ENCODE measurements at places on chromosomes 1 and 21.

DNA sequence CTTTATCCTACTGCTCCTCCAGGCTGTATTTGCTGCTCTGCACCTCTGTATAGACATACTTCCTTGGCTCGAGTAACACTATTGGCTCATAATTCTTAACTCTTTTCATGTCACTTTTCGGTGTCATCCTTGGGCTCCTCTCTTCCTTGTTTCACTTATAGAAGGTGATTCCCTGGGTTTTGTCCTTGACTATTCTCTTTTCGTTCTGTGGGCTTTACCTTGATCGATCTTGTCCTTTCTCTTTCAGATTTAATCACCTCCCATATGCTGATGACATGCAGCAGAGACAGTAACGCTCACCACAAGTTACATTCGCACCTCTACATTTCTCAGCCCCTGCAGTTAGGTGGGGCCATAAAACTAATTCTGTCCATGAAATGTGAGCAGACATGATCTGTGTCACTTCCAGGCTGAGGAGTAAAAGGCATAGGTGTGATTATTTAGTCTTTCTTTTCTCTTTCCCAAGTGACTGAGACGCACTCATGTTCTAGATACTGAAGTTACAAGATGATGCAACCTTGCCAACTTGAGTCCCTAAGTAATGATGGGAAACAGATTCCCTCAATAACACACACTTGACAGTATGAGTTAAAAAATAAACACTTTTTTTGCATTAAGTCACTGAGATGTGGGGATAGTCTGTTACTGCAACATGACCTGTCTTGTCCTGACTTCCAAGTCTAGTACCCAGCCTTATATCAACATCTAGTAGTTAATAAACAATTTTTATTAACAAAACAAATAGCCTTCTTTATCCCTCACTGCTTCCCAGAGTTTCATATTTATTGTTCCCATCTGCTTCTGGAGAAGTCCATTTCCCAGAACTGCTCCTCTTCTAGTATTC is 49.9 kb upstream of the HAO2 start:
- no peak for DNase-seq

DNA sequence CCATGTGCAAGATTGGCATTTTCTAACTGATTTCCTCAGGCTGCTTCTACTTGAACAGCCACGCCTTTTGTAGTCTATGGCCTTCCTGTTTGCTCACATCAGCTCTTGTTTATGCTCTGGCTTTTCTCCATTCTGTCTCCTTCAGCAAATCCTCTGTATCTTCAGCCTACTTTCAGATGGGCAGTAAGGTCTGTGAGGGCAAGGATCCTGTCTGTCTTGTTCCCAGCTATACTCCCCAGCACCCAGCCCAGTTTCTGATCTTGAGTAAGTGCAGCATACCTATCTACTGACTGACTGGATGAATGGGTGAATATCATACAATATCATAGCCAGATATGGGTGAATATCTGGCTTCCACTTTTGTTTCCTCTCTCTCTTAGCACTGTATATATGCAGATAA is 438.1 kb downstream of the LMO4 start:
- no peak for DNase-seq

DNA sequence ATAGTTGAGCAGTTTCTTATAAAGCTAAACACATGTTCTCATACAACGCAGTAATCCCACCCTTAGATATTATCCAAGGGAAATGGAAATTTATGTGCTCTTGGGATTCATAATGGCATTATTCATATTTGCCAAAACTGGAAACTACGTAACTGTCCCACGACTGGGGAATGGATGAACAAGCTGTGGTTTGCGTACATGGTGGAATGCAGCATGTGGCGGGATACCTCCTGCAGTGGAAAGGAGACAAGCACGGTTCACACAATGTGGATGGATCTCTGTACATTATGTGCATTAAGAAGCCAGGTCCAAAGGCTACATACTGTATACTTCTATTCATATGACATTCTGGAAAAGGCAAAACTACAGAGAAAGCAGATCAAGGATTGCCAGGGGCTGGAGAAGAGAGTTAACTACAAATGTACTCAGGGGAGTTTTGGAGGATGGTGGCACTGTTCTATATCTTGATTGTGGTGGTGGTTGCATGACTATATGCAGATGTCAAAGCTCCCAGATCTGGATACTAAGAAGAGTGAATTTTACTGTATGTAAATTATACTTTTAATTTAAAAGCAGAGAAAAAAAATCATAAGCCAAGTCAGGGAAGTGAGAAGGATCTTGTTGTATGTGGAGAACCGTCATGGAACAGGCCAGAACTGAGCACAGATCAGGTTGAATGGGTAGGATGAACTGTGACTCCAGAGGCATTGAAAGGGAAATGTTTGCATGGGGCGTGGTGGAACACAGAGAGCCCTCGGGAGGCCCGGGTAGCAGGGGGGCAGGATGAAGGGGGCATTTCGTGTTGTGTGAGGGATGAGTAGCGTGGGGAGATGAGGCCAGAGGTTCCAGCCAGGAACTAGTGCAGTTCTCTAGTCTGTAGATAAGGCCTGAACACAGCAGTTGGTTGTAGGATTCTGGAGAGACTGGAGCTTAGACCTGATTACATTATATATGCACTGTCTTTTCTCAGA is 90.7 kb downstream of the GALNT2 start:
- DNase-seq: no peak

DNA sequence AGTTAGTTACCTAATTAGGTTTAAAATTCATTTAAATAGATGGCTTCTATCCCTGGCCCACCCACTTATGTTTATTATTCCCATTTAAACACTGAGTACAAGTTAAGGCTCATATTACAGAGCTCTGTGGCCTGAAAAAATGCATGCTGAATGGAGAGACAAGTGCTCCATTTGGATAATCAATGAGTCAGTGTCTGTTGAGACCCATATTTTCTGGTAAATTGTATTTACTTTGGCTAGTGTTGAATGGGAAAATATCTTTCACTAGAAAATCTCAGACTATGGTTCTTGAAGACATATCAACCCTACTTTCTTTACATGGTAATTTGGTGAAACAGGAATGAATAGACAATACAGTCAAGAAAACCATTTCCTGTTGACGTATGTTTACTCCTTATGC is 356.0 kb downstream of the S1PR1 start:
- DNase-seq: no peak

- DNase-seq: no peak
These were observed 318.4 kb downstream of the FAM72C start for GRCh38 chr1:143653429-143653802.

GRCh38 chr1:2607641-2608091 is 21.1 kb downstream of the PRXL2B start:
- DNase-seq: no peak

DNA sequence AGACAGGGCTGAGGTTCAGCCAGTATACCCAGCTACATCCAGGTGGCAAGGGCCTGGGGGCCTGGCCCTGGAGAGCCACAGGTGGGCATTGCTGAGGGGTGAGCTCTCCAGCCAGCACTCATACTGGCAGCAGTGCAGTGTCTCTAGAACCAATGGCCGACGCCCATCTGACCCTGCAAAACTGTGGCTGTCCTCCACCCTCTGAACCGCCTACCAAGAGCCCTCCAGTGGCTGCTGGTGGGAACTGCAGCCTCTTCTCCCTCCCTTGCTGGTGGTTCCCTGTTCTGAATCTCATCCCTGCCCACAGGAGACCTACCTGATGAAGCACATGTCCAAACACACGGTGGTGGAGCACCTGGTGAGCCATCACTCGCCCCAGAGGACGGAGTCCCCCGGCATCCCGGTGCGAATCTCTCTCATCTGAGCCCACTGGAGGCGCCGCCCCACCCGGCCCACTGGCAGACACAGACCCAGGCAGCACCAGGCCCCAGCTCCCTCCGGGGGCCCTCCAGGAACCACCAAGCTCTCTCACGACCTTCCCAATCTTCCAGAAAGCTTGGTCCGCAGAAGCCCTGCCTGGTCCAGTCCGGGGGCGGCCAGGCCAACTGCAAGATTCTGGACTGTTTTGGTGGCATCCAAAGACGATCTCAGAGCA is 22.1 kb downstream of the A3GALT2 start:
- peak; percentile 31 for DNase-seq

DNA sequence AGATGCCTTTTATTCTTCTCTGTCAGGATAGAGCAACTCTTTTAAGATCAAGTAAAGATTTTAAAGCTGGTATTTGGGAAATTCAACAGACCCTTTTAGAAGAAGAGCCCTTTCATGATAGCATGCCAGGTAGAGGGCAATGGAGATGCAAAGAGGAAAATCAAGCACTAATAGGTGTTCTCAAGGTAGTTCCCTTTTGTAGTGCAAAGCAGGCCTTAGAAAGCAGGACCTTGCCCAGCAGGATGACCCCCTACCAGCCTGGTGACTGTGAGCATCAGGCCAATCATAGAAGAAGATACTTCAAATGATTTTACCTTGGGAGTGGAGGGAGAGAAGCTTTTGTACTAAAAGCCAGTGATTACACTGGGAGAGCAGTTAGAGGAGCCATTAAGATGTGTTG is 381.4 kb upstream of the ZRANB2 start:
- DNase-seq: no peak

DNA sequence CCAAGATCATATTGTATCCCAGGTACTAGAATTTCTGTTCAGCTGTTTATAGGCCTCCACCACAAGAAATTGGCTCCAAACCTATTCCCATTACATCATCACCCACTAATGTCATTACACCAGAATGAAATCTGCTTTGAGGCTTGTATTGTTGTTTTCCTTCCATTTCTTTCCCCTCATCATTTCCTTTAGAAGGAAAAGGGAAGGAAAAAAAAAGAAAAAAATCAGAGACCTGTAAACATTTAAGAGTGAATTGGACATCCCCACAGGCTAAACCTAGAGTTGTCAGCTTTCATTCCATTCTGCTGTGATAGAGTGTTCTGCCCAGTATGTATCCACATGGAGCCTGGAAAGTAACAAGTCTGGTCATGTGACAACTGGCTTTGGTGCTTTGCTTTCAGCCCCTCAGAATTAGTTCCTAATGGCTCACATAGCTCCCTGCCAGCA is 44.6 kb downstream of the NFYC start:
- DNase-seq: no peak

GRCh38 chr1:66980745-66981367 is 56.1 kb downstream of the MIER1 start:
- DNase-seq: no peak

GRCh38 chr1:157595356-157595755 is 2.5 kb downstream of the FCRL4 start:
- no peak for DNase-seq

DNA sequence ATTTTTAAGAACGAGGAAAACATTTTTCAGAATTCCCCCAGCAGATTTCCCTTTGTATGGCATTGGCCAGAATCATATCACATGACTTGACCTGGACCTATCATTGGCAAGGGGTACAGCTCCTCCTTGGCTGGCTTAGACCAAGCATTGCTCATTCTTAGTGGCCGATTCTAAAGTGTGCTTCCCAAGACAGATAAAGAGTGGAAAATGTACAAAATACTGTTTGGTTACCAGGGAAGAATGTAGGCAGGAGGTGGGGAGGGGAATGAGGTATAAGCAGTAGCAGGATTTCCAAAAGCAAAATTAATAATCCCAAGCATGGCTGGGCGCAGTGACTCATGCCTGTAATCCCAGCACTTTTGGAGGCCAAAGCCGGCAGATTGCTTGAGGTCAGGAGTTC is 75.6 kb upstream of the KRTAP11-1 start:
- DNase-seq: no peak

DNA sequence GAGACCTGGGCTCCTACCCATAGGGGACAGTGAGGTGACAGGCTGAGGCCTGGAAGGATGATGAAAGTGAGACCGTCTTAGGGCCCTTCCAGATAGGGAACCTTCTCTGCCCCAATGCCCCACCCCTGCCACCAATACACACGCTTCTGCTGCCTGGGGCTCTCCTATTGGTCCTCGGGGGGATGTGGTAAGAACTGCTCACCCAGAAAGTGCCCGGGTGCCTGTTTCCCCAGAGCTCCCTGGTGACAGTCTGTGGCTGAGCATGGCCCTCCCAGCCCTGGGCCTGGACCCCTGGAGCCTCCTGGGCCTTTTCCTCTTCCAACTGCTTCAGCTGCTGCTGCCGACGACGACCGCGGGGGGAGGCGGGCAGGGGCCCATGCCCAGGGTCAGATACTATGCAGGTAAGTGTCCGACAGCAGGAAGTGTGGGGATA is 948 bp downstream of the SEMA4A start:
- DNase-seq: no peak

DNA sequence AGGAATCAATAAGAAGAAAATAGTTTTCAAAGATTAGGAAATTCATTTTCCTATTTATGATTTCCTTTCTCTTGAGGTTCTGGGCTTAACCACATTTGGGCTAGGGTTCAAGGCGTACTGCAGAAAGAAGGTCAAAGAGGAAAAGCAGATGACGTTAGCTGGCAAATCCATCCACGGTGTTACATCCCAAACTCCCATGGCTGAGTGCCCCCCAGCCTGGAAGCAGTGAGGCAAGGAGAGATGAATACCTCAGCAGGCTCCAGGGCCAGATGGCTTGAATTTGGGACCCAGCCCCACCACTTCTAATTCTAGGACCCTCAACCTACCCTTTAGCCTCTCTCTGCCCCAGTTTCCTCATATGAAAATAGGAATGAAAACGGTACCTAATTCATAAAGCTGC is 17.7 kb downstream of the SUSD4 start:
- DNase-seq: no peak

DNA sequence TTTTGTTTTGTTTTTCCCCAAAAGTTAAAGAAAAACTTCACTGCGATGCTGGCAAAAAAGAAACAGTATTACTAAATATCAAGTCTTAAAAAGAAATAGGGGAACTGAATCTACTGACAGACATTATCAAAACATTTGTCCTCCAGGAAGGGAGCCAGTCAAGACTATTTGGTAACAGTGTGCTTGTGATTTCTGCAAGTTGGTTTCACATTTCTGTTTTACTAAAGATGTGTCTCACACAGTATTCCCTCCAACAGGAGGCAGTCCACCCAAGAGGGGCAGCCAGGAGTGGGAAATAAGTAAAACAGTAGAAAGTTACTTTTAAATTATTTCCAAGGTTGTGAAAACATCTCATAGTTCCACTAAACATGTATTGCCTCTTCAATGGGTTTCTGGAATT is 74.4 kb upstream of the SDC3 start:
- no peak for DNase-seq

- no peak for DNase-seq
These were observed 9.3 kb downstream of the FMO1 start for GRCh38 chr1:171257607-171258076.

GRCh38 chr1:31308036-31308435 is 11.2 kb downstream of the ZCCHC17 start:
- DNase-seq: no peak

- no peak for DNase-seq
These were observed 179.2 kb upstream of the FMN2 start for GRCh38 chr1:239912471-239912870.

GRCh38 chr1:94928293-94928939 is 1.5 kb upstream of the CNN3 start:
- no peak for DNase-seq

- no peak for DNase-seq
These were observed 1.9 kb upstream of the COL8A2 start for GRCh38 chr1:36126797-36127500.

GRCh38 chr1:224358237-224358636 is 1.6 kb downstream of the CNIH4 start:
- DNase-seq: no peak

- DNase-seq: no peak
These were observed 248.9 kb downstream of the NTNG1 start for GRCh38 chr1:107389410-107390396.

All from activated CD8-positive, alpha-beta memory T cell treated with anti-CD3 and anti-CD28 coated beads for 48 hours (primary cell).